SHP77 (cell line): ENCODE measurements at places on chromosomes 12 and 14.

DNA sequence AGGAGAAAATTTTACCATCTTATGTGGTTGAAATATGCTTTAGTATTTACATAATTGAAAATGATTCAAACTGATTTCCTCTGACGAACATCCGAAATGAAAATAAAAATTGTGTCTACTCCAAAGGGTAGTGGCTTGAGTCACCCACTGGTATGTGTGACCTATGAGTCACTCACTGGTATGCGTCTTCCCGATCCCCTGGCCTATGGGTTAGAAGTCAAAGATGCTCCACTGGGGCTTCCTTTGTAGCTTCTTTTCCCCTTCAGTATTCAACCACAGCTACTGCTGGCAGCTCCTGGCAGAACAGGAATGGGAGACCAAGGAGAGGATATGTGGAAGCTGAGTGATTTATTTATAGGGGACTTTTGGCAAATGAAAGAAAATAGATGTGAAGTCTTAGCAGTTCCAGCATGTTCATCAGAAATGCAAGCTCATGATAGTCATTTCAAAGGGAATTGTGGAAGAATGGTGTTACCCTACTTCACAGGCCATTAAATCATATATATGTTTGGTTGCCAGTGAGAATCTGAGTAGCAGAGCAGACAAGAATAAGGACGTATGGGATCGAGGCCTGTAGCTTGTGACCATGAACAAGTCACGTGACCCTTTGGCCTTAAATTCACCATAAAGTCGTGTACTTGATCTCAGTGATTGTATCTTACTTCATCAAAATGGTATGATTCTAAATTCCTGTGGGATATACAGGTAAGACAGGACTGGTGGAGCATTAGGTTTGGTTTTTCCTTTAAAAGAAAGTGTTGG, 108.3 kb downstream of the CRADD start:
- DNase-seq: no peak

DNA sequence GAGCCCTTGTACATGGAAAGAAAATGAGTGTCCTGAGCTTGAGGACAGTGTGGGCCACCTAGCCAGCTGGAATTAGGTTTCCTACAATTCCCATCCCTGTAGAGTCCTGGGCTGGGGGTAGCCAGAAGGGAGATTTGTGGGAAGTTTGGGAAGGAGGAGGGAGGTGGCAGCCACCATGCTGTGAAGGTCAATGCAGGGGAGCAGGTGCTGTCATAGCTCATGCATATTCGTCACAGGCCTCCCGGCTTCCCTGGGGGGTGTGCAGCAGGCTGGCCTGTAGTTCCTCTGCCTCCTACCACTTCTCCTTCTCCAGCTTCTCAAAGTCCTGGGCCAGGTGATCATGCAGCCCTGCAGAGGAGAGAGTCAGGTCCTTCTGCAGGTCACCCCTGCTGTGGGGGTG, 121.3 kb downstream of the TBX3 start:
- DNase-seq: no peak

GRCh38 chr14:63654346-63654745, 12.7 kb upstream of the WDR89 start:
- no peak for DNase-seq

DNA sequence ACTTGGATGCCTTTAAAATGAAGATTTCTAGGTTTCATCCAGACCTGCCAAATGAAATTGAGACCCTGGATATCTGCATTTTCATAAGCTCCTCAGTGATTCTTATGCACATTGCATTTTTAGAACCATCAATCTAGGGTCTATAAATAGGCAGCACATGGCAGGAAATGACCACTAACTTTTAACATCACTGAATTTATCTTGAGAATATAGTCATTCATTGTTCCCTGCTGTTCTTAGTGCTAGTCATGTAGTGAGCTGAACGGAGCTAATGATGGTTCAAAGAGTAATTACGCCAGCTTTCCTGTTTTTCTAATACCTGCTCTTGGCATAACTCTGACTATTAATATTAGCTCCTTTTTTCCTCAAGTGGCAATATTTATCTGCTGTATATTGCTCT, 91.6 kb downstream of the TPH2 start:
- DNase-seq: no peak

DNA sequence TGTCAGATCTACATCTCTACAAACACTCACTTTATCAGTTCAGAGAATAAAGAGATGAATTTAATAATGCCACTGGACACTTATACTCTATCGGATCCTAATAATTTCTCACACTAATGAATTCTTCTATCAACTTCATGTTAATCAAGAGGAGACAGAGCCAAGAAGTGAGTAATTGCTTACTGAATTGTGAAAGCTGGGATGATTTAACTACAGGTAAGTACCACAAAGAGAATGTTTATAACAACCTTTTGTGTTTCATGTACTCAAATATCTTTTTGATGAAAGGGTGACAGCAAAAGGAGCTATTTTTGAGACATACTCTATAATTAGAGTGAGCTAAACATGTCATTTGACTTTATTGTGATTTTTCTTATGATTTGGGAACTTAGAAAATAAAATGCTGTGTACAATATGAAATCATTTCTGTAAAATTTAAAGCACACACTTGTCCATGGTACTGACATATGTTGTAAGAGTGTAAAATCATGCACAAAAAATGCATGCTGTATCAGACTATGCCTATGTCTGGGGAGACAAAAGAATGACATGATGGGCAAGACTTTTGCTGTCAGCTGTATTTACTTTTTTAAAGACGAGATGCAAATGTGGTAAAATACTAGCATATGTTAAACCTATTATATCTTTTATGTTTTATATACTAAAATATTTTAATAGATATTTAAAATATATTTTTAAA, 361.2 kb downstream of the CCER1 start:
- no peak for DNase-seq

- no peak for DNase-seq
Observed at GRCh38 chr12:954741-955140, 5.2 kb upstream of the RAD52 start.
